ENCODE measurements at places on chromosomes 3 and 15.

DNA sequence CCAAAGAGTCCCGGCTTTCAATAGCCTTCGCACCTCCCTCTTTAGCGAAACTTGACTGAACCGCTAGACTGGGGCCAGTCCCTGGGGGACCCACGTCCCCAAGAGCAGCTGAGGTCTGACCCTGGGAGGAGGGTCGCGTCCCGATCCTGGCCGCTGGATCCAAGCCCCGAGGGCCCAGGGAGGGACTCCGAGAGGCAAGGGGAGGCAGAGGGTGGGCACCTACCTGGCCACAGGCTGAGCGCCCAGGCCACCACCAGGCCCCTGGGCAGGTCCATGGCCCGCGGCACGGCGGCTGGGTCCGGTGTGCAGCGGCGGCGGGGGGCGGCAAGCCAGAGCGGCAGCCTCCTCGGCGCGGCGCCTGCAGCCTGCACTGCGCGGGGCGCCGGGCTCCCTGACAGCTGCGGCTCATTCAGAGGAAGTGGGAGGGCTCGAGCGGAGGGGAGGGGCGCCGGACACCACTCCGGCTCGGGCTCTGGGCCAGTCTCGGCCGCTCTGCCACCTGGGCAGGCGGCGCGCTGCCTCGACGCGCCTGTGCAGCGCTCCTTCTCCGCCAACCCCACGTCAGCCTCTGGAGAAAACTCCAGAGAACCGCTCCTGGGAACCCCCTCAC, at the start of gene ITGA11:
Gene ITGA11, minus strand, starts transcription at position 372 of the 610 bp plus-strand sequence. Its CDS starts 97 bp downstream, at position 275.
- no peak for DNase-seq

DNA sequence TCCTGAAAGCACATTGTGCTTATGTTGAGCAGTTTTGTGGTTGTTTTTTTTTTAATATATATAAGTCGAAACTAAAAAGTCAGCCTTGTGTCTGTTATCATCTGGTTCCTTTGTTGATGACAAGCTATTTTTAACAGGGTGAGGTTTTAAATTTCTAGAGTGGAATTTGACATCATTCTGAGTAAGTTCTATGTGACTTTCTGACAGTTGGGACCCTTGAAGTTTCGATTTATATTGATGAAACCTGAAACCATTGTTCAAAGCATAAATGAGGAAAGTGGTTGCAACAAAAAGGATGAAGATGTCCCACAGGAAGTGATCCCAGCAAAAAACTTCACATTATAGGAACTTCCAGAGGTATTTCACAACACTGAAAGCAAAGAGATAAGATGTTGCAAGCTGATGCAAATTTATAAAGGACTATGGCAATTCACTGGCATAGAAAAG, 94.0 kb downstream of the CYP19A1 start:
- no peak for DNase-seq

DNA sequence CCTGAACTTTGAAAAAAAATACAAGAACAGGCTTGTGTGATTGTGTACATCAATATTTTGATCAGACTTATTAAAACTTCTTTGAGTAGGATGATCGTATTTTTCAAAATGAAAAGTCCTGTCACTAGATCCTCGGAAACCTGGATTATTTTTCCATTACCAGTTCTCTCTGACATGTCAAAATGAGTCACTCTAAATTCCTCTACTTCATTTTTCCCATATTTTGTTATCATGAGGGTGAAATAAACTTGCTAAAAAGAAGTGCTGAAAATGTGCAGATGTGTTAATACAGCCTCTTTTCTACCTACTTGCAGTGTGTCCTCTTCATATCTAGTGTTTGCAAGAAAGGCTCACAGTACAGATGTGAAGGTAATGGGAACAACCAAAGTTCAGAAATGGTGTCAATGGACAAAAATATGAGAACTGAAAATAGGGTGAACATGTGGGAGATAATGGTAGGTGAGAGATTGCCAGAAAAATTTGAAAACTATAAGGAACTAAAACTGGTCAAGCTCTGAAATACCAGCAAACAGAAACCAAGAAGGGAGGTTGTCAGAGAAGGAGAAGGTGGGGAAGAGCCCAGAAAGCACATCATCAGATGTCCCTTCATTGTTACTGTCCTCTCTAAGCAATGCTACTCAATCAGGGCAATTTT, 108.2 kb downstream of the EOMES start:
- DNase-seq = no peak

DNA sequence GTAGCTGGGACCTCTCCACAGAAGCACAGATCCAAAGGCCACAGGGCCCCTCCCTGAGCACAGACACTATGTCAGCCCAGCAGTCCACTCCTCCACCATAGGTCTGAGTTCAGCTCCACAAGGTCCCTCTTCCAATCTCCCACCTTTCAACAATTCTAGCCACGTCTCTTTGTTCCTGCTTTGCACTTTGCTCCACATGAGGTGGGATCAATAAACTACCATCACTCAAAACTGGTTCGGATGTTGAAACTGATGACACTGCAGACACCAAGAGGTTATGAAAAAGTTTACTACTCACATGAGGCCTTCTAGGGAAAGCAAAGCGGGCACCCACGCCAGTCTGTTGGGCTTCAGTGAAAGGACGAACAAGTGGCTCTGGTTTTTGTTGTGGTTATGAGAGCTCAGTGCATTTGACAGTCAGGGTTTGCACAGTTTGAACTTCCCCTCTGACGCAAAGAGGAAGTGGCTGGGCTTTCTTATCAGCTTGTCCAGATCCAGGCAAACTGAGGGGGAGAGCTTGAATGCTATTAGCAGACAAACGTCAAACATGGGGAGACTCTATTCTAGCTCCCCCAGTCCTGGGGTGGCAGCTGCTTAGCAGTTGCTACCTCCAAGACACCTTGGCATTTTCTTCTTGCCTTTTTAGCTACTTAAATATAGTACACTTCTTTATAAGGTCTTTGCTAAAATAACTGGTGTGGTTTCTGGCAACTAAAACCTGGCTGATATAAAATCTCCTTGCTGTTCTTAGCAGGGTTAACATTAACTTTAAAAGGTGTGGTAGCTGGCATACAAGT, 37.8 kb downstream of the ZNF445 start:
- no peak for DNase-seq

- no peak for DNase-seq
These were observed 71.3 kb downstream of the NUP210 start for GRCh38 chr3:13348661-13349396.

- DNase-seq = no peak
These were observed 14.4 kb upstream of the KY start for GRCh38 chr3:134665243-134665642.

DNA sequence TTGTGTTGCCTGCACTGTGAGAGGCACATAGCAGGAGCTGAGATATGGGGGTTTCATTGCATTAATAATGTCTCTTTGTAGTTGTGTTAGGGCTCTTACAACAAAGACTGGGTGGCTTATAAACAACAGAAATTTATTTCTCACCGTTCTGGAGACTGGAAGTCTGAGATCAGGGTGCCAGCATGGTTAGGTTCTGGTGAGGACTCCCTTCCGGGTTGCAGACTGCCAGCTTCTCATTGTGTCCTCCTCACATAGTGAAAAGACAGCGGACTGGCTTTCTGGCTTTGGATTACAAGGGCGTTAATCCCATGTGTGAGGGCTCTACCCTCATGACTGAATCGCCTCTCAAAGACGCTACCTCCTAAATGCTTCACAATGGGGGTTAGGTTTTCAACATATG, 20.6 kb downstream of the TMEM108 start:
- no peak for DNase-seq

GRCh38 chr3:78845605-78846004, 922.2 kb downstream of the ROBO1 start:
- no peak for DNase-seq

DNA sequence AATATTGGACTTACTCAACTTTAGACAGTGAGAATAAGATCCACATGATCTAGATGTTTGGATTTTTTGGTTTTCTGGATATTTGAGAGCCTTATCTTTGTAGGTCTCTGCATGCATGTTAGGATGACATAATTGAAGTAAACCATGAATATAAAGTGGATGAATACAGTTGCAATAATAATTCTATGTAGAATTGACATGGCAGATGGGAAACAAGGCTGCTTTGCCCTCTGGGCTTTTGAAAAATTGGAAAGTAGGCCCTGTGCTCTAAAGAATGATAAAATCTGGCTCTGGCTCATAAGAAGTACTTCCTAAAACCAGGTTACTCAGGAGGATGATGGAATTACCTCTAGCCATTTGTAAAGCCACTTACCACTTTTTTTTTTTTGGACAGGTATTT, 86.9 kb downstream of the ZNF609 start:
- no peak for DNase-seq

GRCh38 chr15:41892621-41893421, 1.0 kb downstream of the SPTBN5 start:
- no peak for DNase-seq

GRCh38 chr3:26428992-26429391, 193.6 kb upstream of the LRRC3B start:
- no peak for DNase-seq

- no peak for DNase-seq
These were observed 21.2 kb upstream of the PRR23E start for GRCh38 chr3:127171721-127172120.

- DNase-seq = no peak
These were observed 333.8 kb downstream of the ZNF621 start for GRCh38 chr3:40858364-40859115.

DNA sequence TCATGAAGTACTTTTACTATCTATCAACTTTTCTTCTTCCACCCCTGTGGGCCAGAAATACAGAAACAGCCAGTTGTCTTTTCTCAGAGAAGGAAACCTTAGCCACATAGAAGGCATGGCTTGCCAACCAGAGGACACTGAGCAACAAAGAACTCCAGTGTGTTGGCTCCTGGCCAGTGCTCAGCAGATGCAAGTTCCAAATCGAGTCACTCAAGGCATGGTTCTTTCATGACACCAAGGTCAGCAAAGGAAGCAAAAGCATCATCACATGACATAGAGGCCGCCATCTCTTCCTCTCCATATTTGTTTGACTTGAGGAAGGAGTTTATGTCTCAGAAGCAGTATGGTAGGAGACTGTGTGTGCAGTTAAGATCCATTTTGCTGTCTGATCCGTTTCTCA, 92.2 kb downstream of the MYLK start:
- DNase-seq = no peak

DNA sequence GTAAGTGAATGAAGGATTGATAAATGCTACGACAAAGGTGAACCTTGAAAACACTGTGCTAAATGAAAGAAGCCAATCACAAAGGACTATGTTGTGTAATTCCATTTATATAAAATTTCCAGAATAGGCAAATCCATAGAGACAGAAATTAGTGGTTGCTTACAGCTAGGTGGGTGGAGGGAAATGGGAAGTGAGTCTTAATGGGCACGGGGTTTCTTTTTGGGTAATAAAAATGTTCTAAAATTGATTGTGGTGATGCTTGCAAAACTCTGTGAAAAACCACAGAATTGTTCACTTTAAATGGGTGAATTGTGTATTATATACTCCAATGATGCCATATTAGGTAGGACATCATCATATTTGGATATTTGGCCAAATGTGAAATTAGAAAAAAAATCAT, 20.9 kb upstream of the TEX9 start:
- no peak for DNase-seq

- no peak for DNase-seq
These were observed 397.6 kb downstream of the FOXP1 start for GRCh38 chr3:71185733-71186455.

DNA sequence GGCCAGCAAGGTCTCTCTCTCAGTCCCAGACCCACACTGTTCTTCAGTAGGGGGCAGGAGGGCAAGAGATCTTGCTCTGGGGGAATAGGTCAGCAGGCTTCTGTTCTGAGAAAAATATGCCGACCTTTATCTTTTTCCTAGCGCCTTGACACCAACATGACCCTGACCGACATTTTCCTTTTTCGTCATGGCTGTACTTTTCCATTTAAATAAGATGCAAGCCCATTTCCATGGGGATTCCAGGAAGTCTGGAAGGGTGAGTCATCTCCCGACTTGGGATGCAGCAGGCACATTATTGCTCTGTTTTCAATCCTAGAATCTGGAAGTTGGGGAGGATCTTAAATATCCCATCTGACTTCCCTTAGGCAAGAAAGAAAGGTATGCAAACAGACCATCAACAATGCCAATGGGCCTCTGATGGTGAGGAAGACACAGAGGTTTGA, 261.5 kb upstream of the LRTM1 start:
- no peak for DNase-seq

DNA sequence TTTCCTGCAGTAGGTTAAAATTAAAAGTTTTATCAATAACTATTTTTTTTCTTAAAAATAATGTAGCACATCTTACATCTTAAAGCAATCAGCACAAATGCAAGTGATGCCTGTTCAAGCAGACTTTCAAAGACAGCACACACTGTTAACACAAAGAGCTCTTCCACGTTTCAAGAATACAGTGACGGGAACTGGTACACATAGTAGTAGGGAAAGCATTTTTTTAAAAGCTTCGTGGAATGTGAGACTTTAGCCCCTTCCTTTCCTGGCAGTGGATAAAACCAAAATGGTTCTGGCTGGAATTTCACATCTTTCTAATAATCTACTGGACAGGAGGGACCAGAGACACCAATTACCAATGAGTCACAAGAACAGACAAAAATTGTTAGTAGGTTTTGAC, 33.5 kb upstream of the SLC2A2 start:
- no peak for DNase-seq

GRCh38 chr15:47705281-47705997, 11.9 kb upstream of the SEMA6D start:
- no peak for DNase-seq

DNA sequence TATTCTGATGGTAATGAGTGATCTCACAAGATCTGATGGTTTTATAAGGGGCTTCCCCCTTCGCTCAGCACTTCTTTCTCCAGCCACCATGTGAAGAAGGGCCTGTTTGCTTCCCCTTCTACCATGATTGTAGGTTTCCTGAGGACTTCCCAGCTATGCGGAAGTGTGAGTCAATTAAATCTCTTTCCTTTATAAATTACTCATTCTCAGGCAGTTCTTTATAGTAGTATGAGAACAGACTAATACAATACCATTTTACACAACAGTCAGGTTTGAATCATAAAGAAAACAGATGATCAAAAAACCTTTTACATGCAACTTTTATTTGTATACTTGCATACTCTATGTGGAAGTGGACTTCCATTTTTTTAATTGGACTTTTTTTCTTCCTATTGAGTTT, 46.7 kb upstream of the CBLB start:
- DNase-seq = no peak

DNA sequence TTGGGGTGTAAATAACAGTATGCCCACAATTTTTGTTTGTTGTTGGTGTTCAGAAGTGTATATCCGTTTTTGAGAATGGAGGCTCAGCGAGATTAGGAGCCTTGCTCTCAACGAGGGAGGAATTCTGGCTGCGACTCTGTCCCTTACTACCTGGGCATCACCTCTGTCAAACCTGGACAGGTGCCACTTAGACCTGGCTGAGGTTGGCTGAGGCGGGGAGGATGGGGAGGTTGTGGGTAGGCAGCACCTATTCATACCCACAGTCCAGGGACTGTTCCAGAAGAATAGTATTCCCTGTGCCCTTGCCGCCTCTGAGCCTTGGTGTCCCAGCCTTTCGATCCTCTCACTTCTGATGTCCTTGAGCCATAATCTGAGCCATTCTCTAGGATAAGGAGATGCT, 99.9 kb downstream of the LINGO1 start:
- no peak for DNase-seq

DNA sequence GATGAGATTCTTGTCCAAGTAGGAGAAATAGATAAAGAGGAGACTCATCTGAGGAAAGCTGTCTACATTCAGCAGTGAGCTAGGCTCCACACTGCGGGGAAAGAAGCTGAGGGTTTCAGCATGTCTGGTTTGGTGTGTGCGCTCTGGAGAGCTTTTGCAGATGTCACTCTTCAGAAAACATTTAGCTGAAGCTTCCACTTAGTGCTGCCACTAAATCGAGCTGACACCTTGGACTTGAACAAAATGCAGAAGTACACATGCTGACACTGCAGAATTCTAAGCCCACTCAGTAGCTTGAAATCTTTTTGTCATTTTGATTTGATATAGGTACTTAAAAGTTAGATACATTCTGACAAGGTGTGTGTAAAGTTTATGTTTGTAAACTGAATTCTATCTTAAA, 32.3 kb upstream of the CRTC3 start:
- DNase-seq = no peak

All from NCI-H187 (cell line).